Lower lobe of right lung (tissue), 2 donors: ENCODE measurements at places on chromosomes 2 and 18. TPM values are rescaled to one million over a fixed set of nuclear protein-coding genes. Genes with fewer than 3 reads are reported as not detected.

NT5C1B gene
- total RNA-seq, result not detected

GRCh38 chr2:166411473-166412230 lies 35.9 kb upstream of the SCN9A start:
- H3K4me1 ChIP-seq, result no peaks in the 10 kb centered on the region
- DNase-seq, result no peak
- no peaks in the 10 kb centered on the region for H3K36me3 ChIP-seq

GRCh38 chr2:121771976-121772742 lies 16.7 kb downstream of the TSN start:
- no peak overlapping the region for H3K4me3 ChIP-seq
- no peaks in the 10 kb centered on the region for H3K4me1 ChIP-seq
- H3K36me3 ChIP-seq, result peaks cover 23% of the 10 kb centered on the region
- no peak overlapping the region for H3K27ac ChIP-seq
- H3K27me3 ChIP-seq, result no peaks in the 10 kb centered on the region

DNA sequence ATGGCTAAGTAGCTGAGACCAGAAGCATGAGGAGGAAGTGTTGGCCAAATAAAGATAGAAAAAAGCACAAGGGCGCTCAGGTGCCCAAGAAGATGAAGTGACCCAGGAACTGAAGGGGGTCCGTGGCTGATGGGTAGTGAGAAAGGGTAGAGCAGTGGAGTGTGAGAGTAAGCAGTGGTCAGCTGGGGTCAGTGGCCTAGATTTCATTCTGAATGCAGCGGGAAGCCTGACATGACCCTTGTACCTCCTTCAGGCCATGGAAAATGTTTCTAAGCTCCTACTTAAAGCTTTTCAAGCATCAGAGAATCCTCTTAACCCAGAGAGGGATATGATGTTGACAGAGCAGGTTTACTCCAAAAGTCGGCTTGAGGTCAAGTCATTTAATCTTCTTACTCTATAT lies 89.0 kb upstream of the UNC80 start:
- no peak overlapping the region for H3K4me3 ChIP-seq
- no peak for DNase-seq
- no peak overlapping the region for H3K27ac ChIP-seq
- no peaks in the 10 kb centered on the region for H3K4me1 ChIP-seq

DNA sequence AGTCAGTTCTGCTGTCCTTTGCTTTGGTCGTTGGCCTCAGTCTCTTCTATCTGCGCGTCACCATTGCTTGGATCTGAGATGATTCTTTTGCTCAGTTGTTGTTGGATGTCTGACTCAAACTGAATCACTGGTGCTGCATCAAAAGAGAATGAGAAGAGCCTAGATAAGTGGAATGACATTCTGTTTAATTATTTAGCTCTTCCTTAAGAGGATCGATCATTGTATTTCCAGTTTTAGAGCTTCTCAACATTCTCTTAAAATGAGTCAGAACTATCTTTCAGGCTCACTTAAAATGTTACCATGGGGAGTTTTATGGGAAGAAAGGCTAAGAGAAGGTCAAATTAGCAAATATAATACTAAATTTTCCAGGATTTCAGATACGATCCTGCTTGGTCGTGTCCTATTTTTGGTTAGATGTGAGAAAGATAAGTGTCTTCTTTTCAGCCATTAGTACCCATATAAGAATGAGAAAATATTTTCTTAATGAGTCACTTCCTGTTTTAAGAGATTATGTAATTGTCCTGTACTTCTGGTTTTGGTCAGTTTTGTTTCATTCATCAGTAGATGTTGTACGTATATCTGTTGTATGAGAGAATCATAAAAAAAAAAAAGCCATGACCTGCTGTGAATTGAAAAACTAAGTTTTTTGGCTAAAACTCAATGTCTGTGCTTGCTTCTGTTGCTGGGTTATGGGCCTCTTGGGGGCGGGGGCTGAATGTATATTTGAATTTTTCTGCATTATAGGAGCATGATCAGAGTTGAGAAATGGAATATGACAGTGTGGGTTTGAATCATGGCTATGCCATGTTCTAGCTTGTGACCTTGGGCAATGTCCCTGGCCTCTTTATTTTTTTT lies 31.6 kb upstream of the CASP10 start:
- H3K27ac ChIP-seq, result peak overlapping the region; percentile 76
- H3K4me1 ChIP-seq, result peaks cover 76% of the 10 kb centered on the region
- no peaks in the 10 kb centered on the region for H3K27me3 ChIP-seq

DNA sequence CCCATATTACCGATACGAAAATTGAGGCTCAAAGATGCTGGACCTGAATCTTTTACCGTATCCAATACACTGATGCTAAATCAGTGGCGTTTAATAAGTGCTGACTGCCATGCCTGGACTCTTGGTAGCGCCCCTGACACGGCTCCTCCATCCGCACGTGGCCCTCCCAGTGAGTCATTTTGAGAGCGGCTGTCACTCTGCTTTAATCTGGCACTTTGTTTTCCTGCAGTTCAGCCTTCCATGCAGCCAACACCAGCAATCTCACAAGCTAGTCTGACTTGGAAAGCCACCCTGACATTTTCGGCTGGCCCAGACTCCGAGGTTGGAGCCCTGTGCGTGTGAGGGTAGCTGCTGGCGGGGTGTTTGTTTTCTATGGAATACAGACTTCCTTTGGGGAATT lies 155.1 kb upstream of the LMAN1 start:
- no peak overlapping the region for H3K4me3 ChIP-seq
- no peak for DNase-seq
- no peaks in the 10 kb centered on the region for H3K27me3 ChIP-seq
